Panc1 (cell line): ENCODE measurements at places on chromosomes 5 and 9. TPM values are rescaled to one million over a fixed set of nuclear protein-coding genes. Genes with fewer than 3 reads are reported as not detected.

DNA sequence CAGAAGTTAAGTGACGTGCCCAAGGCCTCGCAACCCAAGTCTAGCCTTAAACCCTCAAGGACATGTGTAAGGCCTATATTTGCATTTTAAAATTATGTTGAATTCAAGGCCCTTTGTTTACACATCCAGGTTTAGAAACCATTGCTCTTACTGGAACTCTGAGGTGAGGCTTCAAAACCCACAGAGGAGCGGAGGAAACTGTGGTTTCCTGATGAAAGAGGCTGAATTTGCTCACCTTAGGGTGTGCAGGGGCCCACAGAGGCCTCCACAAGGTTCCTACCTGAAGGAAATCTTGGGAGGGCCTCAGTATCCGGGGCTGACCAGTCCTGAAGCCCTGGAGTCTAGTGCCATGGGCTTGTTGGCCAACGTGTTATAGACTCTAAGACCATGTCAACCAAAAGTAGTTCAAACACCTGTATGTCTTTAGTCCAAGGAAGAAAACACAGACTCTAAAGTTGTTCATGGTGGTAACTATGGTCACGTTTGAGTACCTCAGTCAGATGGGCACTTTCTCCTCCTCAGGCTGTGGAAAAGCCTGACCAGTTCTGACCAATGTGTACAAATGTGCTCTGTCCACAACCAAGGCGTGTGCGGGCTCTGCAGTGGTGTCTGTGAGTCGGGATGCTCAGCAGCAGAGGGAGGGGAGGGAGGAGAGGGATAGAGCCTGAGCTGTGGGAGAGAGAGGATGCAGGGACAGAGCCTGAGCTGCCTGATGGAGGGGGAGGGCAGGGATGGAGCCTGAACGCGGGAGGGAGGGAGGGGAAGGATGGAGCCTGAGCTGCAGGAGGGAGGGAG lies 124.6 kb upstream of the ERCC6L2 start:
- DNase-seq, result no peak
- no peak overlapping the region for H3K27ac ChIP-seq

GRCh38 chr5:139955053-139955605 lies 88.0 kb downstream of the NRG2 start:
- H3K4me1 ChIP-seq, result no peaks in the 10 kb centered on the region
- H3K36me3 ChIP-seq, result no peaks in the 10 kb centered on the region
- no peak overlapping the region for H3K27ac ChIP-seq
- no peak for DNase-seq
- H3K27me3 ChIP-seq, result no peaks in the 10 kb centered on the region

DNA sequence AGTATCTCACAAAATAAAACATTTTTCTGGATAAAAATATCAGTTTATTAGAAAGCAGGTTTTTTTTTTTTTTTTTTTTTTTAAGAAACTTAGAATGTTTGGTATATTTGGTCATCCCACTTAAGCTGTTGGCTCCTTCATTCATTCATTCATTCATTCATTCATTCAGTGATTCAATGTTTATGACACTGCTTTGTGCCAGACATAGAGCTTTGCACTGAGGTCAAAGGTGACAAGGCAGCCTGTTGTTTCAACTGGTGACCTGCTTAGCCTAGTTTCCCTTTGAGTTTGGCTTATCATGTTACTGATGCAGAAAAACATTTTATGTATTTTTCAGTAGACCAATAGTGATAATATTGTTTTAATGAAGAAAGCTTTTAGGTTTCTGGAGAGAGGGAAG lies 23.5 kb downstream of the CPEB4 start:
- no peaks in the 10 kb centered on the region for H3K27me3 ChIP-seq
- H3K4me1 ChIP-seq, result no peaks in the 10 kb centered on the region
- H3K27ac ChIP-seq, result no peak overlapping the region
- DNase-seq, result no peak
- no peak overlapping the region for H3K4me3 ChIP-seq

GRCh38 chr9:114775981-114776380 lies 29.9 kb downstream of the TNFSF15 start:
- DNase-seq, result no peak
- no peaks in the 10 kb centered on the region for H3K4me1 ChIP-seq
- H3K27me3 ChIP-seq, result no peaks in the 10 kb centered on the region
- H3K4me3 ChIP-seq, result no peak overlapping the region

GRCh38 chr9:17294822-17295624 lies 160.2 kb downstream of the CNTLN start:
- no peaks in the 10 kb centered on the region for H3K4me1 ChIP-seq
- no peak overlapping the region for H3K27ac ChIP-seq
- no peaks in the 10 kb centered on the region for H3K27me3 ChIP-seq
- no peak overlapping the region for H3K4me3 ChIP-seq

DNA sequence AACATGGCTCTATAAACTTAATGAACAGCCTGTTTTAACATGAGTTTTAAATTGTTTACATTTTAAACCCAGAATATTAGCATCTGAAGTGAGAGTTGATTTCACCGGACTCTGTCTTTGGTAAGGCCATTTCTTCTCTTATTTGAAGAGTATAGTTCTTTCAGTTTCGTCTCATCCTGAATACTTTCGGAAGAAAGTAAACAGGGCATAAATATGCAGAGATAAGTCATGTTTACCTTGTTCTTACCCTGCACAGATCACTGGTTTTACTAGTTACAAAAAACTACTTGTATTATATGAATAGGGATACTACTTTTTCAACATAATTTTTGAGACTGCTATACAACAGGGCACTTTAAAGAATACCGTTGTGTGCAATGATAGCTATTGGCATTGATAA lies 656.3 kb upstream of the ZNF608 start:
- peaks cover 9% of the 10 kb centered on the region; the same call in 1 of the 2 replicates for H3K4me1 ChIP-seq
- no peak for DNase-seq
- H3K27ac ChIP-seq, result peak overlapping the region; percentile 95

Gene SLC45A2
- not detected for total RNA-seq

DNA sequence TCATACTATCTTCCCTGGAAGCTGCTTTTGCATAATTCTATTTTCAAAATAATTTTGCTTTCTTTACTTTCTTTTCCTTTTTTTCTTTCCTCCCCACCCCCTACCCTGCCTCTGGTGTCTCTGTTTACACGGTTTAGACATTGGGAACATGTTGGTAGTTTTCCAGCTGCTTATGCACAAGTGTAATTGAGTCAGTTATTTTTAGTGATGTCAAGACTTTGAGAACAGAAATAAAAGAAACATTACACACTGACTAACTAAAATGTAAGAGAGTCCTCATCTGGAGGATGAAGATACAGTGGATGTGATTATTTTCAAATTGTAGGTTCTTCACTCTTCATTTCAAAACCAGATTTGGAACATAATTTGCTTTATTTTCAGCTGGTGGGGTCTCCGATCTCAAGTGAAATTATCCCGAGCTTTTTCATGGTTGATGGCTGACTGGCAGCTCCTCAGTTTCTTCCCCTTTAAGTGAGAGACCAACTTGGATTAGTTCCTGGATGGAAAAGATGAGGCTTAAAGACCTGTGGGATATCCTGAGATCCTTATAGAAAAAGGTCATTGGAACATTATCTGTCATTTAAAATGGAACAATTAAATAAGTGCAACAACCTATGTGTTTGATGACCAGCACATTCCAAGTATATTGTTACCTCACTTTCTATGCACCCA lies 154.4 kb upstream of the ZNF462 start:
- H3K4me3 ChIP-seq, result no peak overlapping the region
- no peak overlapping the region for H3K27ac ChIP-seq
- no peaks in the 10 kb centered on the region for H3K4me1 ChIP-seq
- no peaks in the 10 kb centered on the region for H3K27me3 ChIP-seq

DNA sequence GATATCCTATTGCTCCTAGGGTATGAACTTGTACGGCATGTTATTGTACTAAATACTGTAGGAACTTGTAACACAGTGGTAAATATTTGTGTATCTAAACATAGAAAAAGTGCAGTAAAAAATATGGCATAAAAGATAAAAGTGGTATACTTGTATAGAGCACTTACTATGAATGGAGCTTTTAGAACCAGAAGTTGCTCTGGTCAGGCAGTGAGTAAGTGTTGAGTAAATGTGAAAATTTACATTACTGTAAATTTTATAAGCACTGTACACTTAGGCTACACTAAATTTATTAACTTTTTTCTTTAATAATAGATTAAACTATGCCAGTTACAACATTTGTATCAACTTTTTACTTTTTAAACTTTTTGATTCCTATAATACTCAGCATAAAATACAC lies 109.1 kb downstream of the ZCCHC7 start:
- H3K27ac ChIP-seq, result no peak overlapping the region
- H3K4me1 ChIP-seq, result peaks cover 29% of the 10 kb centered on the region
- H3K4me3 ChIP-seq, result no peak overlapping the region
- DNase-seq, result no peak

DNA sequence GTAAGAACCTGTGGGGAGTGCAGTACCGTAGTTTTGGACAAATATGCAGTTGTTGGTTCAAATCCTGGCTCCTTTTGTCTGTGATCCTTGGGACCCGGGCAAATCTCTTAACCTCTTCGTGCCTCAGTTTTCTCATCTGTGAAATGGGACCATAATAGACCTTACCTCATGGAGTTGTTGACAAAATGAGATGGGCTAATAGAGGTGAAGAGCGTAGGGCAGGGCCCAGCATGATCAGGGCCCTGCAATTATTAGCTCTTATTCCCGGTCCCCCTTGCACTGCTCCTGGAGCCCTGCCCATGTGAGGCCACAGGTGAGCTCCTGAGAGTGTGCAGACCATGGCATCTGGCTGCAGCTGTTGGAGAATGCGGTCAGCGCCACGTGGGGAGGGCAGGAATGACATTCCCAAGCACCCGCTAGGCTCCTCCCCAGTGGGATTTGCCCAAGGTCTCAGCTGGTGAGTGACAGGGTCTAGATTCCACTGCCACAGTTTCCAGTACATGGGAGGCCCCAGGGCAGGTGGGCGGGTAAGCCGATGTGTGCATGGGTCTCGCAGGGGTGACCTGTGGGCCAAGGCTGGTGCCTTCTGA lies 41.0 kb downstream of the NEK6 start:
- no peak for DNase-seq
- H3K36me3 ChIP-seq, result no peaks in the 10 kb centered on the region
- H3K27ac ChIP-seq, result peak overlapping the region; percentile 94
- no peak overlapping the region for H3K4me3 ChIP-seq
- peaks cover 93% of the 10 kb centered on the region for H3K4me1 ChIP-seq

DNA sequence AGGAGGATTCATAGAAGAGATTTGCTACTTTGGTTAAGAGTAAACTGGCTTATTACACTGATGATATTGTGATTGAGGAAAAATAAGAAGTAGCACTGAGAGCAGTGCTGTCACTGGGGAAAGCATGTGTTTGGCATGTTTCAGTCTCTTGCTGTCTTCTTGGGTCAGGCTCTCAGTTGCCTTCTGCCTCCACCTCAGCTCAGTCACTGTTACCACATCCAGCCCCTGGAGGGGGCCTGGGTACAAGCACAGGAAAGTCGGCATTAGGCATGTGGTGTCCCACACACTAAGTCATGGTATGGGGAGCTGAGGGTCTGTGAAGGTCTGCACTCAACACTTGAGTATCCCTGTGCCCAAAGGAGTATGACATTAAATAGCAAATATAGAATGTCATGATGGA lies 958.3 kb upstream of the CDH9 start:
- H3K27me3 ChIP-seq, result no peaks in the 10 kb centered on the region
- H3K4me3 ChIP-seq, result no peak overlapping the region
- no peaks in the 10 kb centered on the region for H3K4me1 ChIP-seq
- no peak for DNase-seq

GRCh38 chr9:23887781-23888180 lies 61.7 kb upstream of the ELAVL2 start:
- no peaks in the 10 kb centered on the region for H3K36me3 ChIP-seq
- H3K4me1 ChIP-seq, result no peaks in the 10 kb centered on the region
- H3K27me3 ChIP-seq, result no peaks in the 10 kb centered on the region
- DNase-seq, result no peak

GRCh38 chr9:125372441-125373226 lies 111.0 kb downstream of the GAPVD1 start:
- no peak for DNase-seq
- no peak overlapping the region for H3K27ac ChIP-seq
- H3K27me3 ChIP-seq, result no peaks in the 10 kb centered on the region
- H3K4me3 ChIP-seq, result no peak overlapping the region
- H3K36me3 ChIP-seq, result no peaks in the 10 kb centered on the region

- H3K36me3 ChIP-seq, result no peaks in the 10 kb centered on the region
- no peak overlapping the region for H3K27ac ChIP-seq
- H3K27me3 ChIP-seq, result no peaks in the 10 kb centered on the region
- H3K4me3 ChIP-seq, result no peak overlapping the region
These were observed 2.5 kb upstream of the ZNF474 start for GRCh38 chr5:122126756-122127321.

DNA sequence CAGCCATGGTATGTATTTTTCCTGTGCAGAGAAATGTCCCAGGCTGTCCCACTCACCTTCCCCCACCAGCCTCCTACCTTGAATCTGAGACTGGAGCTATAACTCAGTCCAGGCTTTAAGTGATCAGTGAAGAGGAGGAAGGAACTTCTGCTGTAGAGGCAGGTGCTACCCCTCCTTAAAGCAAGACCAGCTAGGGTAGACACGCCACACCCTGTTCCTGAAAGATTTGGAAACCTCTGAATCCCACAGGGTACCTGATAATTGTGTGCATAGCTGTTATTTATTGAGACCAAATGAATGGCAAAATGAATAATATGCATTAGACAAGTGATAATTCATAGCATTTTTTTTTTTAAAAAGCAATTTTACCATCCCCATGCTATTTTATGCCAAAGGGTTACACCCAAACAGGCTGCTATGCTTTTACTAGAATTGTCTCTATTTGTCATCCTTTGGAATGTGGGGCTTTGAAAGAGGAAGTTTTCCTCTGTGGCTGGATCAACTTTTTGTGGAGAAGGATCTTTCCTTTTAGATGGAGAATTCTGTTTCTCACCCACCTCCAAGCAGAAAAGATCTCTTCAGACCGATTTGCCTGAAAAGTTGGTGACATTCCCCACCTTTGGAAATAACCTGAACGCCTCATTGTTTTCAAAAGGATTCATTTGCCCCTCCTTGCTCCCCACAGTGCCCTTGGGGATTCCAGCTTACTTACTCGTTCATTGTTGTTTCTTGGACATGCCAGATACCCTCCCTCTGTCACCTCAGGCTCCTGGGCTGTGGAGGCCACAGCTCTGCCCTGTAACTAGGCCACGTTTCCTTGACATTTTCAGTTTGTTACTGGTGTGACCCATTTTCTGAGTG lies 248.7 kb downstream of the NR3C1 start:
- H3K4me3 ChIP-seq, result no peak overlapping the region
- H3K27me3 ChIP-seq, result no peaks in the 10 kb centered on the region
- H3K36me3 ChIP-seq, result no peaks in the 10 kb centered on the region
- H3K27ac ChIP-seq, result 0 out of 2 replicates have a peak overlapping the region, but pooled peaks have one; percentile 14
